ENCODE measurements at places on chromosomes 7 and 10.

DNA sequence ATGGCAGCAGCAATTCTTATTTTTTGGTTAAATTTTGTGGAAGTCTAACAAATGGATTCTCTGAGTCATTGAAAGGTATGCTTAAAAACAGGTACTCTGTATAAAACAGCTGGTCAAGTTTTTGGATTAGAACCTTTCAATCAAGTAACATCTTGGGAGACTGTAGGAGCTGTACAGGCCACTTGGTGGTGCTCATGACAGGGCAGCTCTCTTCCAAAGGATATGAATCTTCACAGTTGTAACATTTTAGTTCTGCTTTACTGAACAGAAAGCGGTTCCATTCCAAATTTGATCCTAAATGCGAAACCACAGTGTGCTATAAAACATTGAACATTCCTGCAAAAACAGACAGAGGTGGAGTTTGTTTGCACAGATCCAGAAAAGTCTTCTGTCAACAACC, 44.5 kb upstream of the AGR3 start:
- no peak for DNase-seq

DNA sequence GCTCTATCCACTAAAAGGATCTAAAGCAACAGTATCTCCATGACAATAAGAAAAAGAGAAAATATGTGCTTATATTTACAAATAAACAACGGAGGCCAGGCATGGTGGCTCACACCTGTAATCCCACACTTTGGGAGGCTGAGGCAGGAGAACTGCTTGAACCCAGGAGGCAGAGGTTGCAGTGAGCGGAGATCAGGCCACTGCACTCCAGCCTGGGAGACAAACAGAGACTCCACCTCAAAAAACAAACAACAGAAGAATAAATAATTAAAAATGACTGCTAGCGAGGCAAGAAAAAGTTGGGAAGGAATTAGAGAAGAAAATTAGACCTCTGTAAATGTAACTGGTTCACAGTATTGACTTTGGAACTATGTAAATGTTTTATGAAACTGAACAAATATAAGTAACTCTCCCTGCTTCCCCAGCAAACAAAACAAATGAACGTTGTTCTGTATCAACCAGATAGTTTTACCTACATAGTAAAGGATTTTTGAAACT, 17.1 kb downstream of the TRIM24 start:
- DNase-seq, result no peak

GRCh38 chr7:27922907-27923641, 183.1 kb downstream of the TAX1BP1 start:
- DNase-seq, result no peak

DNA sequence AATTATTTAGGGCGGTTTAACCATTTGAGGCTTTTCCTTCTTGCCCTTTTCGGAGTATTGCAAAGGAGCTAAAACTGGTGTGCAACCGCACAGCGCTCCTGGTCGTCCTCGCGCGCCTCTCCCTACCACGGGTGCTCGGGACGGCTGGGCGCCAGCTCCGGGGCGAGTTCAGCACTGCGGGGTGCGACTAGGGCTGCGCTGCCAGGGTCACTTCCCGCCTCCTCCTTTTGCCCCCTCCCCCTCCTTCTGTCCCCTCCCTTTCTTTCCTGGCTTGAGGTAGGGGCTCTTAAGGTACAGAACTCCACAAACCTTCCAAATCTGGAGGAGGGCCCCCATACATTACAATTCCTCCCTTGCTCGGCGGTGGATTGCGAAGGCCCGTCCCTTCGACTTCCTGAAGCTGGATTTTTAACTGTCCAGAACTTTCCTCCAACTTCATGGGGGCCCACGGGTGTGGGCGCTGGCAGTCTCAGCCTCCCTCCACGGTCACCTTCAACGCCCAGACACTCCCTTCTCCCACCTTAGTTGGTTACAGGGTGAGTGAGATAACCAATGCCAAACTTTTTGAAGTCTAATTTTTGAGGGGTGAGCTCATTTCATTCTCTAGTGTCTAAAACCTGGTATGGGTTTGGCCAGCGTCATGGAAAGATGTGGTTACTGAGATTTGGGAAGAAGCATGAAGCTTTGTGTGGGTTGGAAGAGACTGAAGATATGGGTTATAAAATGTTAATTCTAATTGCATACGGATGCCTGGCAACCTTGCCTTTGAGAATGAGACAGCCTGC, 3.1 kb downstream of the FZD1 start:
- DNase-seq, result no peak

- DNase-seq, result no peak
Observed at GRCh38 chr7:138245216-138245615, 169.0 kb downstream of the AKR1D1 start.

GRCh38 chr10:109450702-109451101, 472.6 kb downstream of the XPNPEP1 start:
- no peak for DNase-seq

Measured in stimulated activated CD4-positive, alpha-beta T cell treated with anti-CD3 and anti-CD28 coated beads, Interleukin-1b, Interleukin-23, amount 100 ng/mL, for 48 hours (primary cell).